ENCODE measurements at places on chromosomes 1 and 21.

- DNase-seq = no peak
Measured at GRCh38 chr1:160097151-160097910, 1.1 kb downstream of the IGSF8 start.

DNA sequence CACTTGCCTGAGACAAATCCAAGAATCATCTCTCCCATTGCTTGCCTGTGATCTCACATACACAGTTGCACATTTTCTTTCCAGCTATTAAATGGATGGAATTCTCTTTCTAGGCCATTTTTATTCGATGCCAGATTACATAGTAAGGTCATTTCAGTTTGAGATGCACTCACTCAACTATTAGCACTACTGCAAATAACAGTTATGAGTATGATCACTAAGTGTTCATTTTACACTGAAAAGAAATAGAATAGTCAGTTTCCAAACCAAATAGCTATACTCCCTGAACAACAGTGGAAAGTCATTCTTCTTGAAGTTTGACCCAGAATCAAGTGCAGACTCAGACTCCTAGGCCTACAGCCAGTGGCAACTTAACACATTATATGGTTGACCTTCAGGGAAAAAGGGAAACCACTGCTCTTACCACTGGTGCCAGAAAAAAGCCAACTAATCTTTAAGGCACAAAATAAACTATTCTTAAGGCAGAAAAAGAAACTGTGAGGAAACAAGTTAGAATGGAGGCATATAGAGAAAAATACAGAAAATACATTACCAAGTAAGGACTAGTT is 31.5 kb downstream of the WNT2B start:
- DNase-seq = no peak

GRCh38 chr1:224543453-224543852 is 72.7 kb upstream of the CNIH3 start:
- no peak for DNase-seq

GRCh38 chr1:97013136-97013535 is 291.6 kb downstream of the PTBP2 start:
- no peak for DNase-seq

GRCh38 chr21:32520875-32521735 is 64.2 kb downstream of the TCP10L start:
- DNase-seq = no peak

GRCh38 chr1:79295967-79296366 is 289.4 kb upstream of the ADGRL4 start:
- no peak for DNase-seq

Measured in NCI-H2107 (cell line).